Eye (tissue), 1 donor: ENCODE measurements at places on chromosomes 12 and 14.

DNA sequence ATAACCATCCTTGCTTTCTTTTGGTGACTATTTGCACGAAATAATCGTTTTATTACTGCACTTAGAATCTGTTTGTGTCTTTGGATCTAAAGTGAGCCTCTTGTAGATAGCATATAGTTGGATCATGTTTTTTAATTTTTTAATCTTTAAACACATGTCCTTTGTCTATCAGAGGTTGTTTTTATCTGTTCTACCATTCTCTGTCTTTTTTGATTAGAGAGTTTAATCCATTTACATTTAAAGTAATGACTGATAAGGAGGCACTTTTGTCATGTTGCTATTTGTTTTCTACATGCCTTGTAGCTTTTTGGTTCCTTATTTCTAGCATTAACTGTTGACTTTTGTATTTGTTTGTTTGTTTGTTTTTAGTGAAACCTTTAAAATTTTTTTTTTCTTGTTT lies 506.2 kb upstream of the RGS6 start:
- no peak for DNase-seq

DNA sequence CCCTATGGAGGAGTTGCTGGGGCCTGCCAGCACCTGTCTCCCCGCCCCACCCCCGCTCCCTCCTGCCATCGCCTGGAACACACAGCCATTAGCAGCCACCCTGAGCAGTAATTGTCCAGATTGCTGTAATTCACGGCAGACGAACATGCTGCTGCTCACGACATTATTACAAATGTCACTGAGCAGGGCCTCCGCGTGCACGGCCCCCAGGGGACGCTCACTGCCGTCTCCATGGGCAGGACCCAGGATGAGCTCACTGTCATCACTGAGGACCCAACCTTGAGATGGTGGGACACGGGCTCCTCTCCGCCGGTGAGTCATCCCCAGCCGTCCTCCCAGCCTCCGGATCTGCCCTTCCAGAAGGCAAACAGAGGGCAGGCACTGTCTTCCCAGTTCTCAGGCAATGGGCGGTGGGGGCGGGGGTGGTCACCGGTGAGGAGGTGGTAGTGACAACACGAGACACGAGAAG lies 100.4 kb downstream of the RFLNA start:
- no peak for DNase-seq

DNA sequence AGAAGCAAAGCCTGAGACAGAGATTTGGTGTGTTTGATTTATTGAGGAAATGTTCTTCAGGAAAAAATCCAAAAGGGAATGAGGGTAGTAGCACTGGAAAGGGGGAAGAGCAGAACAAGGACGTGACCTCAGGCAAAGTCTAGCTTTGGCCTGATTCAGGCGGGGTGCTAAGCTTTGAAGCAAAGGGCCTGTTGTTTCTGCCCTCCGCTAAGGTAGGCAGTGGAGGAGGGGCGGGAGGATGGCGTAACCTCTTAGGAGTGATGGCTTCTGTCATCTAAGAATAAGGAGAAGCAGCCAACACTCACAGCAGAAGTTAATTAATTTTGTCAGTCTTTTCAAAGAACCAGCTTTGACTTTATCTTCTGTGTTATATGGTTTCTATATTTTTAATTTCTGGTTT lies 20.4 kb downstream of the ABHD12B start:
- DNase-seq = no peak

GRCh38 chr14:102665621-102666020 lies 73.2 kb downstream of the RCOR1 start:
- DNase-seq = no peak

DNA sequence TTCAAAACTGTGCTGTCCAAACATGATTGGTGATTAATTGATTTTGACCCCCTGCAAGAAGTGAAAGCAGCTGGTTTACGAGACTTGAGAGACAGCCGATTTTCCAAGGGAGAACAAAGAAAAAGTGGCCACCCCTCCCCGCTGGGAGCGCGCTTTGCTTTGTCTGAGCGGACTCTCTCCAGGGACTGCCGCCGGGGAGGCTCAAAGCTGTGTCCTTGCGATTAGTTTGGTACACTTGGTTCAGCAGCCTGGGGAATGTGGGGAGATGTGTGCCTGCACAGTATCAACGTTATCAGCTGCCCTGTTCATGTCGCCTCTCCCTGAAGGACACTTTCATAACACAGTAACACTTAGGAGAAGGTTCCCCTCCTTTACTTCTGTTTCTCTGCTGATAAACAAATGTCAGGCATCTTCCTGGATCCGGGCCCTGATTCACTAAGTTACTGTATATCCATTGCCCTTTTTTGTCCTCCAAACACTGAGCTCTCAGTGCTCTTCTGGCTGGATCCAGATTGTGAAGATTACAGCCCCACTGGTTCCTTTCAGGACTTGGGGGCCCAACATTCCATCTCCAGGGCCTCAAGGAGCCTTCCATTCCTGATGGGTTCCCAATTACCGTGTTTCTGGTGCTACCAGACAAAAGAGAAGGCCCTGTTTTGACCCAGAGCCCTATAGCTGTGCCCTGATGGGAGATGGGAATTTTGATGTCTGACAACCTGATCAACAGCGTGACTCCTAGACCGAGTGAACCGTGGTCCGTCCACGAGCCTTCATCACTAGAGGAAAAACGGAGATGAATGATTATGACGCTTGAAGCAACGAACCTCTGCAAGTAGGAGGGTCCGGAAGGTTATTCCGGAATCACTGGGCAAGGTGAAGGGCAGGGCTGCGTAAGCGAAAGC lies 31.7 kb upstream of the TUBA1C start:
- peak; percentile 96 for DNase-seq

- DNase-seq = peak; percentile 29
Observed at GRCh38 chr14:60981633-60982455, 799 bp downstream of the SLC38A6 start.

- no peak for DNase-seq
Observed at GRCh38 chr14:23431486-23431885, 4.0 kb downstream of the MYH7 start.

GRCh38 chr14:70789961-70790360 lies 19.4 kb downstream of the MAP3K9 start:
- DNase-seq = no peak

DNA sequence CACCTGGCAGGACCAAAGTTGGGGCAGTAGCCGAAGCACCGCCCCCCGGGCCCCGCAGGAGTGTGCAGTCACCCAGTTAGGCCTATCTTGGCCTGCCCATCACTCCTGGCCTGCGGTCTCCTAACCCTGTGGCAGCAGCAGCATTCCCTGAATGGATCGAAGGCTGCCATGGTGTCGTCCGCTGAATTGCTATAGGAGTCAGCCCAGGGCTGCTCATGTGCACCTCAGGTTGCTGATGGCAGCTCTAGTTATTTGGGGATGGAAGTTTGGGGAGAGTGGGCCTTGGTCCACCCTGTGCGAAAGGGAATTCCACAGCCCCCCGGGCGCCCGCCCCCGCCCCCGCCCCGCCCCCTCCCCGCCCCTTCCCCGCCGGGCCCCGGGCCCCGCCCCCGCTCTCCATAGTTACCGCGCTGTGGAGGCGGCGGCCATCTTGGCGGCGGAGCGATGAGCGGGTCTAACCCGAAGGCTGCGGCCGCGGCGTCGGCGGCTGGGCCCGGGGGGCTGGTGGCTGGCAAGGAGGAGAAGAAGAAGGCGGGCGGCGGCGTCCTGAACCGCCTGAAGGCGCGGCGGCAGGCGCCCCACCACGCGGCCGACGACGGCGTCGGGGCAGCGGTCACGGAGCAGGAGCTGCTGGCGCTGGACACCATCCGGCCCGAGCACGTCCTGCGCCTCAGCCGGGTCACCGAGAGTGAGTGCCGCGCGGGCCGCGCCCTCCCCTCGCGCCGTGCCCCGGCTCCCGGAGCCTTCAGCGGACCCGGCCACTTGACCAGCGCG lies at the start of gene UNC119B:
TSS of gene UNC119B (plus strand) at position 428 of the 774 bp plus-strand sequence. CDS start at position 445, 17 bp downstream.
- peak; percentile 87 for DNase-seq

DNA sequence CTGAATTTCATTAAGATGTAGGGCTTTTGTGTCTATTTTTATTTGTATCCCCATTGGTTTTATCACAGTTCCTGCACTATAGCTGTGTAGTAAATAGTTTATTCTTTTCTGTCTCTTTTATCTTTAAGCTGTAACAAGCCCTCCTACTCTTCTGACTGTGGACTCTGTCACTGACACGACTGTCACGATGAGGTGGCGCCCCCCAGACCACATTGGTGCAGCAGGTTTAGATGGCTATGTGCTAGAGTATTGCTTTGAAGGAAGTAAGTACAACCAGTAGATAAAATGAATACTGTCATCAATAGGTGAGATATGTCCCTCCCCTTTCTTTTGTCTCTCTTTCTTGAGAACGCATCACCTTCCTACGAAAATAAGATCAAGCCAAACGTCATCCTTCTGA lies 34.1 kb upstream of the CHPT1 start:
- DNase-seq = no peak

- DNase-seq = no peak
Observed at GRCh38 chr12:62604373-62604772, 137.7 kb downstream of the MON2 start.

DNA sequence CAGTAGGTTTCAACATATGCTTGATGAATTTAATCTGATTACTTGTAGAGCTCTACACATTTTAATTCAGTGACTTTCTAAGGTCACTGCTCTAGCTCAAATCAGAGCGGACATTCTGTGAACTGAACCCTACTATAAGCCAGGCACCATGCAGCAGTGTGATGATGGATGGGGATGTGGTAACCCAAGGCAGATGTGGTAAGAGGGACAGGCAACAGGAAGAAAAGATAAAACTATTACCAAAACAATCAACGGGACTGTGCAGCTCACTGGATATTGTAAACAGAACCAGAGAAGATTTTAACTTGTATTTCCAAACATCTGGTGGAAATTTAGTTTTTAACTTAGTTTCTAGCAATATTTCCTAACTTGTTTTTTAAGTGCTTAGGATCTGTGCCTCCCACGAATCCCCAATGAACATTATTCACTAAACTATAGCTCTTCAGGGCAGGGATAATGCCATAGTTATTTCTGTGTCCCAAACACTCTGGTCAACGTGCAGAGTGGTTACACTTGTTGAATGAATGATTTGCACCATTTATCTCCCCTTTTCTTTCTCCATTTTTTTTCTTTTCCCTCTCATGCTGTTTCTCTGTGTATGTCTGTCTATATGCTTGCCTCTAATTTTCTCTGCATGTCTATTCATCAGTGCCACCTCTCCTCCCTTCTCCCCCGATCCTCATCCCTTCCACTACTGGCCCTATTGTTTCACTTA lies 3.0 kb downstream of the ERO1A start:
- DNase-seq = no peak

DNA sequence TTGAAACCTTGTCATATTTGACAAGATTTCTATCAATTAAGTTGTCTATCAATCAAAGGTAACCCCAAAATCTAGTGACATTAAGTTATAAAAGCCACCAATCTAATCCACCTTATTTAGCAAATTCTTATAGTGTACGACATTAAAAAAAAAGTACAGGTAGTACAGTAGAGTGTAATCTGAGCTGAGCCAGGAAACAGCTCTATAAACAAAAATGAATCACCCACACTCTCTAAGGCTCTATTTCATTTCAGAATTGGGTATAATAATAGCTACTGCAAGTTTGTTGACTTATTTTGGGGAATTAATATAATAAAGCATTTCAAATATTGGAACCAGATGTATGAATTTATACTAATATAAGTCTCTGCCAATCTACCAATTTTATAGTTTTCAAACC lies 342.4 kb upstream of the FLRT2 start:
- no peak for DNase-seq

DNA sequence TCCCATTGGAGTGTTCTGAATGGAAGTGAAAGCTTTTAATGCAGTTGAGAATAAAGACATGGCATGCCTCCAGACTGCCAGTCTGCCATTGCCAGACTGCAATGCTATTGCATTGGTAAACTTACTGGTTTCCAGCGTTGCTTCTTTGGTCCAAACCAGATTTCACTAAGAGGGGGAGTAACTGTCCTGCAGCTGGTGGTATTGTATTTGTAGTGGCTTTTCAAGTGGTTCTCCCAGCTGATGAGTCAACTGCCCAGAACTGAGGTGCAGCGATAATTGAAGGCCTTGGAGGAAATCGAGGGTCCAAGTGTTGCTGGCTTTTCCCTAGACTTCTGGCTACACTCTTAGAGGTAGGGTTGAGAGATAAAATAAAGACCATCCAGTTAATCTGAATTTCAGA lies 31.9 kb downstream of the ERG28 start:
- DNase-seq = no peak

- DNase-seq = peak; percentile 61
Observed at GRCh38 chr12:107461222-107461975, 224.2 kb upstream of the PWP1 start.

- DNase-seq = no peak
Observed at GRCh38 chr14:105041841-105042765, 21.2 kb upstream of the CDCA4 start.

- no peak for DNase-seq
Observed at GRCh38 chr12:127300075-127300474, 966.9 kb upstream of the TMEM132C start.

DNA sequence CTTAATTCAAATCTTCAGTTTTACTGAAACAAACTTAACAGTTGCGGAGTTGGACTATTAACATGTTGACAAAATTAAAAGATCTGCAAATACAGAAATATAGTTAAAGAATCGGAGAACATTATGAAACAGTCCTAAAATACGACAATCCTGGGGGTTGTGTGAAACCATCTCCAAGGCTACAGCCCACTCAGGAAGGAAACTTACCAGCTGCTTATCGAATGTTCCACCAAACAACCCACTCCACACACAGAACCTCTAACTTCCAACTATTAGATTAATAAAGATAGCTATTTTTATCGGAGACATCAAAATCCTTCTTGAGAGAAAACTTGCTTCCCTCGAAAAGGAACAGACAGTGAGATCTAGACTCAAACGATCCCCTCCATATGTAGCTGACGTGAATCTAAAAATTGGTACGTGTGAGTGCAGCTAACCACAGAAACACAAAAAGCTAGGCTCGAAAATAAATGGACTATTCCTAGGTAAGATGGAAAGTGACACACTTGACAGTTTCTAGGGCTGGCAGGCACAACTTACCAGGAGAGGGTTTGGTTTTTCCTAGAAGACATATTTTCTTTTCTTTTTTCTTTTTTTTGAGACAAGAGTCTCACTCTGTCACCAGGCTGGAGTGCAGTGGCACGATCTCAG lies 12.9 kb downstream of the VPS37B start:
- no peak for DNase-seq

GRCh38 chr14:65167072-65167645 lies 64.8 kb upstream of the MAX start:
- DNase-seq = no peak

GRCh38 chr12:4031703-4032291 lies 158.6 kb upstream of the PARP11 start:
- DNase-seq = no peak

DNA sequence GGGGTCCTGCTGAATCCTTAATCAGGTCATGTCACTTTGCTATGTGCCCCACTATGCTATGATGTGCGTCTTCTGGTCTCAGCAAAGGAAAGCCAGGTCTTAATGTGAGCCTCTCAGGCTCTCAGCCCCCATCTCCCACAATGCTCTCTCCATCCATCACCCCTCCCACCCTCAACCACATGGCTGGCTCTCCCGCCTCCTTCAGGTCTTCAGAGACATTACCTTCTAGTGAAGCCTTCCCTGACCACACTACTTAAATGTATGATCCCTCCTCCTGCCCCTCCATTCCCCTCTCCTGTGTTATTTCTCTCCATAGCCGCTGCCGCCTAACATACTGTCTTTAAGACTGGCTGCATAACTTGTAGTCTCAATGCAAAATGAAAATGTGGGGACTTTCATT lies 50.5 kb downstream of the KRT80 start:
- DNase-seq = no peak

- DNase-seq = no peak
Observed at GRCh38 chr12:129790930-129791329, 112.9 kb downstream of the TMEM132D start.
